AG04449 (cell line): ENCODE measurements at places on chromosomes 12 and 14.

- DNase-seq = no peak
These were observed 371.8 kb downstream of the ZFP36L1 start for GRCh38 chr14:68421116-68421515.

GRCh38 chr12:4943067-4943937 is 33.6 kb downstream of the KCNA1 start:
- DNase-seq = no peak

- DNase-seq = no peak
These were observed 283.4 kb downstream of the GRIN2B start for GRCh38 chr12:13697973-13698372.

GRCh38 chr12:23028158-23028802 is 403.3 kb downstream of the ETNK1 start:
- DNase-seq = no peak

GRCh38 chr12:77486872-77487271 is 343.8 kb upstream of the NAV3 start:
- DNase-seq = no peak

GRCh38 chr12:115199831-115200230 is 515.9 kb upstream of the TBX3 start:
- peak; percentile 37 for DNase-seq

DNA sequence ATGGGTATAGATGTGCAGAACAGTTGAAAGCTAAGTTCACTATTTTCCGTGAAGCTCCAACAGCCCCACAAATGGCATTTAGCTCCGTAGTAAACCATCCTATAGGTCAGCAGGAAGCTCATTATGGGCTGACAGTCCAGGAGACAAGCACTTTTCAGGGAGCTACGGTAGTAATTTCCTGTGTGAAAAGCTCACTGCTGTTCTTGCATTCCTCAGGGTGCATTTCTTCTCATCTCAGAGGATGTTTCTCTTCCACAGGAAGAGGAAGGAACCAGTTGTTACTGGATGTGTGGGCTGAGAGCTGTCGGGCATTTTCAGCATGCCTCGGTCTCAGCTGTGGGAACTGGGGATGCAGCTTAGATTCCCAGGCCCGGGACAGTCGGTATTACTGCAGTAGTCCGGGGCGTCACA is 72.8 kb downstream of the GALNT4 start:
- peak; percentile 62 for DNase-seq

GRCh38 chr14:61264651-61265050 is 16.5 kb downstream of the TMEM30B start:
- DNase-seq = no peak

- no peak for DNase-seq
These were observed 437.9 kb downstream of the BCL11B start for GRCh38 chr14:98834119-98834518.

- peak; percentile 63 for DNase-seq
These were observed 224.3 kb downstream of the PELI2 start for GRCh38 chr14:56342494-56342942.

DNA sequence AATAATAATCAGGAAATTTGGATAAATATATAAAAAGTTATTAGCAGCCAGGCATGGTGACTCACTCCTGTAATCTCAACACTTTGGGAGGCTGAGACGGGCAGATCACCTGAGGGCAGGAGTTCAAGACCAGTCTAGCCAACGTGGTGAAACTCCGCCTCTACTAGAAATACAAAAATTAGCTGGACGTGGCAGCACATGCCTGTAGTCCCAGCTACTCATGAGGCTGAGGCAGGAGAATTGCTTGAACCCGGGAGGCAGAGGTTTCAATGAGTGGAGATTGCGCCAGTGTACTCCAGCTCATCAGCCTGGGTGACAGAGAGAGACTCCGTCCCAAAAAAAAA is 64.5 kb downstream of the SYT1 start:
- DNase-seq = no peak
